Activated T-cell treated with anti-CD3 and anti-CD28 coated beads for 48 hours (primary cell): ENCODE measurements at places on chromosomes 16 and 17.
A peak's percentile ranks its signal among the peaks of the same experiment; 100 is the strongest.

DNA sequence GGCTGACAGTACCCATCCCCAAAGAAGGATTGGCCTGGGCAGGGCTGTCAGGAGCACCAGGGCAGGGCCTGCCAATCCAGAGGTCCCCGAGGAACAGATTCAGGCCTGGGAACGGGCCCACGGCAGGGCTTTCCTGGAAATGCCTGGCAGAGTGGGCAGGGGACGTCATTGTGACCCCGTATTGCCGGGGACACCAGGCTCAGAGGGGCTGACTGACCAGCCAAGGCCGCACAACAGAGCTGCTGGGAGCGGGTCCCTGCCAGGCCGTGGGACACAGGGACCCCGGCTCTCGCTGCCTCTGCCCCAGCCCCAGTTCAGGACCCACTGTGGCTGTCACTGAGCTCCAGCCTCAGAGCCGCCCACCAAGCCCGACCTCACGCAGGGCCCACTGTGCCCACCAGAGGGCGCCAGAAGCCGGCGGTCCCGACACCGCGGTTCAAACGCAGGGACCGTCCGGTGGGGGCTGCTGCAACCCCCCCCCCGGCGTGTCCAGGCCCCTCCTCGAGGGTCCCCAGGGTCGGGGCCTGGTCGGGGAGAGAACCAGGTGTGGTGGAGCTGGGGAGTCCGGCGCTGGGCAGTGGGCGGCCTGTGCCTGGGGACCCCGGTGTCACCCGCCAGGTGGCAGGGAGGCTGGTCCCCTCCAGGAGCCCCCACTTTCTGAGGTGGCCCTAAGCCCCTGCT lies 15.2 kb upstream of the SSTR5 start:
- peak; percentile 69 for DNase-seq

DNA sequence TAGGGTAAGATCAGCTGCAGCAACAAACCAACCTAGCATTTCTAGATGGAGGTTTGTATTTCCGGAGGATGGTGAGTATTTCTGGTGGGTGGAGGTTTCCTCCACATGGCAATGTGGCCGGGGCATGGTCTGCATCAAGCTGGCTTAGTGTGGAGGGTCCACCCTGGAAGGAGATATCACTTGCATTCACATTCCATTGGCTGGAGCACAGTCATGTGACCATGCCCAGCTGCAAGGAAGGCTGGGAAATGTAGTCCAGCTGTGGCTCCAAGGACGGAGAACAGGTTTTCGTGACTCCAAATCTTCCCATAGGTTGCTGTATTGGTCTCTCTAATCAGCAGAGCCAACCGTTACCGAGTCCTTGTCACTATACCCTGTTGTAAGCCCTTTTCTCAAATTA lies 68.7 kb downstream of the RAI1 start:
- no peak for DNase-seq

DNA sequence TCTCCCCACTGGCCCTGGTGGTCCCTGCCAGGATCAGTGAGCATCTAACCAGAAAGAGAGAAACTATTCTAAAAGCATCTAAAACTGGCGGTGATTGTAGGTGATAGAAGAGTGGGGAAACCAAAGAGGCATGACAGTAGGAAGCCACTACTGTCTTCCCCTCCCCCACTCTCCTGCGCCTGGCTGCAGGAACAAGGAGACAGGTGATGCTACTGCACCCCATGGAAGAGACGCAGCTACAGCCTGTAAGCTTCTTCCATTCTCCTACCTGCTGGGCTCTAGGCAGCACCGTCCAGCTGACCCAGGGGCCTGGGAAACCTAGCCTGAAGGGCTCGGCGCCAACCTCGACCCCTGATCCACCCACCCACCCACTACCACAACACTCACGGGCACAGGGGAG lies 32.4 kb upstream of the CSNK2A2 start:
- DNase-seq = no peak

- no peak for DNase-seq
Measured at GRCh38 chr16:28821874-28822519, 802 bp upstream of the ATXN2L start.

- no peak for DNase-seq
Measured at GRCh38 chr17:64182325-64183012, 52.5 kb upstream of the ERN1 start.

GRCh38 chr17:58960068-58960467 lies 146.6 kb downstream of the TRIM37 start:
- DNase-seq = no peak

- no peak for DNase-seq
Measured at GRCh38 chr17:30519707-30520106, 42.5 kb downstream of the GOSR1 start.

GRCh38 chr16:2967721-2968161 lies 1.4 kb upstream of the PAQR4 start:
- DNase-seq = no peak
